ENCODE measurements at places on chromosomes 16 and 17.

- no peak for DNase-seq
Measured at GRCh38 chr17:61536422-61536955, 54.5 kb downstream of the NACA2 start.

DNA sequence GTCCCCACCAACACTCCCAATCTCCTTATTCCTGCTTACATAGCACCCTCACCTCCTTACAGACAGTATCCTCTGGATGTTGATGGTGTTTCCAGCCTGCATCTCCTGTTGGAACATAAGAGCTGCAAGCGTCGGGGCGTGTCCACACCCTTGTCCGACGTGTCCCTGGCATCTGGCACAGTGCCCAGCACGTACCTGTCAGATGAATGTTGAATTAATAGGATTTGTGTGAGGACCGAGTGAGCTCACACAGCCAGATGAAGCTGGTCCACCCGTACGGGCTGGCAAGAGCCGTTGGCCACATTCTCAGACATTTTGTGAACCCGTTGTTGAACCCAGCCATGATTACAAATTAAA lies 12.2 kb upstream of the CBX4 start:
- no peak for DNase-seq

DNA sequence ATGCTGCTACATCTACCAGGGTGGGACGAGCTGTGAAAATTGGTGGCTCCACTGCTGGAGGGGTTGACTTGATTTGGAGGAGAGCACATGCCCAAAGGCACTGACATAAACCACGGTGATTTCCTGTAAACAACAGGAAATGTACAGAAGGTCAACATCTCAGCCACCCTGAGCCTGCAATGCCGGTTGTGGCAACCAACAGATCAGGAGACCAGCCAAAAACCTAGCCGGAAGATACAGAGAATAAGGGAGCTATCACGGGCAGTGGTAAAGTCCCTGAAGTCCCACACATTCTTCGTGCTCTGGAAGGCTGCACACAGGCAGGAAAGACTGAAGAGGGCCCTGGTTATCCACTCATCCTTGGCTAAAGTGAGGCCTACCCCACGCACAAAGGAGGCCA lies 56.2 kb downstream of the ADCY9 start:
- no peak for DNase-seq

- DNase-seq, result no peak
Measured at GRCh38 chr16:85616607-85617321, 3.6 kb downstream of the GSE1 start.
